ENCODE measurements at places on chromosomes 11 and 22.

GRCh38 chr22:35582861-35583670 lies 34.1 kb downstream of the MB start:
- no peak for DNase-seq

- DNase-seq, result no peak
These were observed 24.0 kb downstream of the TRIM66 start for GRCh38 chr11:8658321-8659057.

GRCh38 chr11:27394781-27395228 lies 31.8 kb upstream of the CCDC34 start:
- DNase-seq, result no peak

DNA sequence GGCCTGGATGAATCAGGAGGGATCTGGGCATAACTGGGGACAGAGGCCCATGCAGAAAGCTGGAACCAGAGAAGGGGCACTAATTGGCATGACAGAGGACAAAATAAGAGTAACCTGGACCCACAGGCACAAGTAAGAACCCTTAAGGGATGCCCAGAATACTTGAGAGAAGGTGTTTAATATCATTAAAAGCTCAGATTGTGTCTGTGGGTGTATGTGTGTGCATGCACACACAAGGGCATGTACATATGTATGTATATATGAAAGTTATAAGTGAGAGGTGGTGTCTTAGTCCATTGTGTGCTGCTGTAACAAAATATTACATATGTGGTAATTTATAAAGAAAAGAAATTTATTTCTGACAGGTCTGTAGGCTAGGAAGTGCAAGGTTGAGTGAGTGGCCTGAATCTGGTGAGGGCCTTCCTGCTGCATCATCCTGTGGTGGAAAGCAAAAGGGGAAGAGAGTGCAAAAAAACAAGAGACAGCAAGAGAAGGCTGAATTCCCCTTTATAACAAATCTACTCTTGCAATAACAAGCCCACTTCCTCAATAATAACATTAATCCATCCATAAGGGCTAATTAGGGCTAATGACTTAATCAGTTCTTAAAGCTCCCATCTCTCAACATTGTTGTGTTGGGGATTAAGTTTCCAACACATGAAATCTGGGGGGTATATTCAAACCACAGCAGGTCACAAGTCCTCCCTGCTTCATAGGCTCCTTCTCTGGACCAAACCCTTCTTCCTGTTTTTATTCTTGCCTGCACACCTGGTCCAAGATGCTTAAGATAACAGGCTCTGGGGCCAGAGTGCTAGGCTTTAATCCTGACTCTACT lies 68.3 kb upstream of the POU2AF2 start:
- DNase-seq, result no peak

DNA sequence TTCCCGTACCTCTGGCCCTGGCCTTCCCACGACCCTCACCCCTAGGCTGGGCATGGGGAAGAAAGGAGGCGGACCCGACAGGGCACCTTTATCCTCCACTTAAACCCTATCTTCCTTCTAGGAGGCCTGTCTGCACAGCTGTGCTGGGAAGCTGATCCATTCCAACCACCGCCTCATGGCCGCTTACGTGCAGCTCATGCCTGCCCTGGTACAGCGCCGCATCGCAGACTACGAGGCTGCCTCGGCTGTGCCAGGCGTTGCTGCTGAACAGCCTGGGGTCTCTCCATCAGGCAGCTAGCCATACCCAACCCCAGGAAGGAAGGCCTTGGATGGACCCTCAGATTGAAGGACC lies 599 bp downstream of the TIMM10B start:
- DNase-seq, result no peak

- no peak for DNase-seq
These were observed 397.0 kb downstream of the ETS1 start for GRCh38 chr11:128190312-128190711.

- no peak for DNase-seq
These were observed 3.1 kb downstream of the VEGFB start for GRCh38 chr11:64237484-64237951.

DNA sequence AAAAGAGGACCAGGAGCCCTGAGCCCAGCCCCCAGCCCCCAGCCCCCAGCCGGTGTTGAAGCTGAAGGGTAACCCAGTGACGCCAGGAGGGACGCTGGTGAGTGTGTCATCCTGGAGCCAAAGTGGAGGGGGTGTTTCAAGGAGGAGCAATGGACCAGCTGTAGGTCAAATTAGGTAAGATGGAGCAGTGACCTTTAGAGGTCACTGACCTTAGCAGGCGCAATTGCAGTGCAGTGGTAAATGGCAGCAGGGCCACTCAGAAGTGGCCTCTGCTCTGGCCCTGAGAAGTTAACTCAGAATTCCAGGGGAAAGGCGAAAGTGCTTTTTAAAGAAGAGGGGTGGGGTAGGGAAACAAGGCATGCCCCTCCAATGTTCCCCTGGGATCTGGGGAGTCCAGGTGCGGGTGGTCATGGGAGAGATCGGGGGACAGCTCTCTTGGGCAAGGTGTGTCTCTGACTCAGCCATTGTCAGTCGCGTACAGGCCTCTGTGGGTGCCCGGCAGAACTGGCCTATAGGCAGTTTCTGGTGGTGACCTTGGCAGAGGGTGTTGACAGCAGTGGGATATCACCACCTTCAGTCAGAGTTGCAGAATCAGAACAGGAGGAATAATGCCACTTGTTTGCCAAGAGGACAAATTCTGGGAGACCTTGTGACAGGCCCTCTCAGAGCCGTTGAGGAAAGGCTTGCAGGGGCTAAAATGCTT lies 50.3 kb upstream of the TIMP3 start:
- DNase-seq, result no peak

DNA sequence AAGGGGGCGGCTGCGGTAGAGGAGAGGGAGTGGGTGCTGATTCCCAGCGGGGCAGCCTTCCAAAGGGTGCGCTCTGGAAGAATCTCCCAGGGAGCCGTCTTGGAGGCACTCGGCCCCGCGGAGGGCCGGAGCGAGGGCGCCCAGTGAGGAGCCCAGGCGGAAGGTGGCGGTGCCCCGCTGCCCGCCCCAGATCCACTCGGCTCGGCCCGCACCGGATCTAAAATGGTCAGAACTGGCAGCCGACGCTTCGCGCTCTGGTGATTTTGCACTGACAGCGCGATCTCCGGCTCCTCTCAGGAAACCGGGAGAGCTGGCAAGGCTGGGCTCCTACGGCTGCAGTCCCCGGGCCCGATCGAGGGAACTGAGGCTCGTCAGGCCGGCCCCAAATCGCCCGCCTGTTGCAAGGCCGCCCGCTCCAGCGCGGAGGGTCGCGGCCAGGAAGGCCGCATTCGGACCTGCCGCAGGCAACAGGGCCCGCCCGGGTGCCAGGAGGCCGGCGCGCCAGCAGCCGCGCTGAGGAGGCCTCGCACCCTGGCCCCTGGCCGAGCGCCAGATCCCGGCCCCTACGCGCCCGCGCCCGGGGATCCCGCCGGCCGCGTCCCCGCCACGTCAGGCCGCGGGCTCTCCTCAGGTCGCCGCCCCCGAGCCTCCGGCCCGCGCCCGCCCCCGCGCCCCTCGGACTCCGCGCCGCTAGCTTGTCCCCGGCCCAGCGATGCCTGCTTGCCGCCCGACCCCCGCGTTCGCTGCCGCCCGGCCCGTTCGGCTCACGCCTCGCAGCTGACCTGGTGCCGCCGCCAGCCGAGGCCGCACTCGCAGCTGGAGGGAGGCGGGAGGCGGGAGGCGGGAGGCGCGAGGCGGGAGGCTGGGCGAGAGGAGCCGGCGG lies at the start of gene KLHL22:
KLHL22 (minus strand) TSS at position 818 of the 883 bp plus-strand sequence. CDS start 6,584 bp downstream, outside the sequence.
- no peak for DNase-seq

GRCh38 chr11:132790971-132791370 lies 741.3 kb downstream of the OPCML start:
- DNase-seq, result no peak

DNA sequence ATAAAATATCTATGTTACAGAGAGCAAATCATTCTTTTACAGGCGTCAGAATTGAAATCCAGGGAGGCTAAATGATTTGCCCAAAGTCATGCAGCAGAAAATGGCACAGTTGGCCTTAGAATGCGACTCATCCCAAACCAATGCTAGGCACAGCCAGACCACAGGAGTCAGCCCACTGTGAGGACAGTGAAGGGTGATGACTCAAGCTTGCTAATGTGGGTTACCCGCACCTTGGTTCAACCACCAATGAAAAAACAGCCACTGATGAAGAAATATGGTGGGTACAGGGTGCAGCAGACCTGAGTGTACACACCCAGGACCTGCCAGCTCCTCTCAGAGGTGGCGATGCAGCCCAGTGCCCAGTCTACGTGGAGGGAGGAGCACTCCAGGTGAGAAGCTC lies 89.7 kb downstream of the ZC3H12C start:
- DNase-seq, result no peak

GRCh38 chr11:2096011-2096918 lies 42.9 kb downstream of the IGF2 start:
- no peak for DNase-seq

DNA sequence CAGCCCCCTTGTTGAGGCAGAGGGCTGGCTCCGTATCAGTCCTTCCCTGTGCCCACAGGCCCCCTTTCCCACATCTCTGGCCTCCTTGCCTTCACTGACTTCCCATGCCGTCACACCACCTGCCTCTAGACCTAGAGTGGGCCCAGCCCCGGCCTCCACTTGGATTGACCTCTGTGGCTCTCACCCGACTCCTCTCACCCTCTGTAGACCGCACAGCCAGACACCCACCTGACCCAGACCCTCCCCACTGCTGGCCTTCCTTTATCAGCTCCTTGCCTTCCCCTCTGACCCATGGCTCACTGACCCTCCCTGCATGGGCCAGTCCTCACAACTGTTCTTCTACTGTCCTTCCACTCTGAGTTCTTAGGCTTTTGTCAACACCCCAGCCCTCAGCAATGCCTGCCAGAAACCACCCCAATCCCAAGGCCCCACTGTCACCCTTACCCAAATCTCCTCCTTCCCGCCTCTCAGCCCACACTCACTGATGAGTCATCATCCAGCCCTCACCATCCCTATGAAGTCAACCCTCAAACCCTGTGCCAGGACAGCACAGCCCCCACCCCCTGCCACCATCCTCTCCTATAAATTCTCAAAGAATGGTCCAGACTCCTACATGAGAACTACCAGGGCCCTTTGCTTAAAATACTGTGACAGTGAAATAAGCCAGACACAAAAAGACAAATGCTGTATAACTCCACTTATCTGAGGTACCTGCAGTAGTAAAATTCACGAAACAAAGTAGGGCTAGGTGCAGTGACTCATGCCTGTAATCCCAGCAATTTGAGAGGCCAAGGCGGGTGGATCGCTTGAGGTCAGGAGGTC lies 53.4 kb downstream of the SCGB1A1 start:
- no peak for DNase-seq

- no peak for DNase-seq
These were observed 26.1 kb downstream of the DRG1 start for GRCh38 chr22:31425331-31426050.
